Activated CD4-positive, CD25-positive, alpha-beta regulatory T cell (primary cell): ENCODE measurements at places on chromosomes 5 and 9.

DNA sequence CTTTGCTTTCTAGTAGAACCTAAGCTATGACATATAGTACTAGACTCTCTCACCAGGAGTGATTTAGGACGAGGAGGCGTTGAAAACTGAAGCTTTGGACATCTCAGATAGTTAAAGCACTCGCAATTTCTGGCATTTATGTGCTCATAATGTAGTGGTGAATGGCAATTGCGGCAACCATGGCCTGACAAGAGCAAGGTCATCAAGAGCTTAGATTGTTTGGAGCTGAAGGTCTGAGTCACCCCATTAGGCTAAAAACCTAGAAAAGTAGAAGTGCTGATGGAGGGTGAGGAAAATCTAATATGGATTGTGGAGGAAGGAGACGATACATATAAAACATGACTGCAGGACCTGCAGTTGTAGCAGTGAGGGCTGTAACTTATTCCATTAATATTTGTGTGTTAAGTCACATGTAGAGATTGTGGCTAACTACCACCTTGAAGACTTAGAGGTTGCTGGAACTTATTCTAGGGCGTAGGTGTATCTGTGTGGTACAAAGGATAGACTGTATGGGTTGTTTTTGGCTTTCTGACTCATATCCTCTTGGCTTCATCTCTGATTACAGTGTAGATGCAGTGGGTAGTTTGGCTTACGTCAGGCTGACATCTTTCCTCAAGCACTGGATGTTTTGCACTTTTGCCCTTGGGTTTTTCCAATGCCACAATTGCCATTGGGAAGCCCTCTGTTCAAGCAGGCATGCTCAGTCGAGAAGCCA lies 138.9 kb upstream of the CDKN2B start:
- no peak for DNase-seq

GRCh38 chr9:31084350-31084749 lies 1300.1 kb upstream of the ACO1 start:
- DNase-seq: no peak

- no peak for DNase-seq
Measured at GRCh38 chr5:53607886-53608285, 47.4 kb downstream of the NDUFS4 start.

GRCh38 chr9:105119156-105119555 lies 125.3 kb upstream of the SLC44A1 start:
- no peak for DNase-seq

GRCh38 chr9:107422189-107423185 lies 67.1 kb downstream of the KLF4 start:
- no peak for DNase-seq

GRCh38 chr5:15791274-15791673 lies 291.3 kb downstream of the FBXL7 start:
- DNase-seq: no peak

- no peak for DNase-seq
Measured at GRCh38 chr9:35538361-35539234, 48.7 kb downstream of the RUSC2 start.

GRCh38 chr9:91059713-91060112 lies 258.1 kb downstream of the SYK start:
- DNase-seq: no peak

DNA sequence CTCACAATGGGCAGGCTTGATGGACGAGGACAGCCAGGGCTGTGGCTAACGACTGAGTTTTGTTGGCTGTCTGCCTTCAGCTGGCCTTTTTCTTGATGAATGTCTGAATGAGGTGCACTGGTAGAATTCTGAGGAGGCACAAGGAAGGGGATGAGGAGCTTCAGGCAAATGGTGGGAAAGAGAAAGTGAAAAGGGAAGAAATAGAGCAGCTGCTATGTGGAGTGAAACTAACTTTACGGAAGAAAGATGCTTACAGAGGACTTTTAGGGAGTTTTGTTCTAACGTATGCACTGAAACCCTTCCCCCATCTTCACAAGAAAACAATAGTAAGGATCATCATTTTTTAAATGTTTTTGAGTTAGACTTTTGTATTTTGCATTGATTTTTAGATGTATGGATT lies 45.3 kb downstream of the OR2K2 start:
- no peak for DNase-seq

DNA sequence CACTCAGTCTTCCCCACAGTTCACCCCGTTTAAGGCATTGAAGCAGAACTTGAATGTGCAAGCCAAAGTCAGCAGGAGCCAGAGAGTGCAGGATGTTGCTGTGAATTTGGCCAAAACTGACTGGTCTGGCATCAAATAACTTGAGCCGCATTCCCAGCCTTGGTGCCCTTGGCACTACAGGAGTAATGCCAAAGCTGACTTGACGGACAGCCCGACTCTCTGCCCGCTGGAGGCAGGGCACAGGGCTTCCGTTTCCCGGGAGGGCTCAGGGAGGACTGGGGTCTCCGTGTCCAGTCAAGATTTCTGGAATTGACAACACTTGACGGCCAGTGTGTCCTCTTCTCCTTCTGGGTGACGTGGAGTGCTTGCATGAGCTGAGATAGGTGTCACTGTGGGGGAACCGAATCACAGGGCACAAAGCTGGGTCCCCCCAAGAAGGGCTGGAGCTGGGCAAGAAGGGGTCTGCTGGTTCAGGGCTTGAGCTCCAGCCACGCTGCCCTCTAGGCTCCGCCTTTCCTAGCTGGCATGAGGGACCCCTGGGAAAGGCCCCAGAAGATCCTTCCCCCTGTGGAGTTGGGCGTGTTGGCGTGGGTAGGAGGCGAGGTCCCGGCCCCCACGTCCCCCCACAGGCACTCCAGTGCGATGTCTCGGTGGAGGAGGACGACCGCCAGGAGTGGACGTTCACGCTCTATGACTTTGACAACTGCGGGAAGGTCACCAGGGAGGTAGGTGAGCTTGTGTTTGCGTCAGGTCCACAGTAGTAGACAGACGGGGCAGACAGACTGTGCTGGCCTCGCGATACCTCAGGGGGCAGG lies 25.2 kb downstream of the NKD2 start:
- DNase-seq: no peak

GRCh38 chr5:6772886-6773285 lies 59.7 kb downstream of the TENT4A start:
- no peak for DNase-seq

- DNase-seq: no peak
Measured at GRCh38 chr9:115694991-115695390, 458.6 kb upstream of the PAPPA start.

- no peak for DNase-seq
Measured at GRCh38 chr5:178273041-178273440, 40.4 kb upstream of the PHYKPL start.

DNA sequence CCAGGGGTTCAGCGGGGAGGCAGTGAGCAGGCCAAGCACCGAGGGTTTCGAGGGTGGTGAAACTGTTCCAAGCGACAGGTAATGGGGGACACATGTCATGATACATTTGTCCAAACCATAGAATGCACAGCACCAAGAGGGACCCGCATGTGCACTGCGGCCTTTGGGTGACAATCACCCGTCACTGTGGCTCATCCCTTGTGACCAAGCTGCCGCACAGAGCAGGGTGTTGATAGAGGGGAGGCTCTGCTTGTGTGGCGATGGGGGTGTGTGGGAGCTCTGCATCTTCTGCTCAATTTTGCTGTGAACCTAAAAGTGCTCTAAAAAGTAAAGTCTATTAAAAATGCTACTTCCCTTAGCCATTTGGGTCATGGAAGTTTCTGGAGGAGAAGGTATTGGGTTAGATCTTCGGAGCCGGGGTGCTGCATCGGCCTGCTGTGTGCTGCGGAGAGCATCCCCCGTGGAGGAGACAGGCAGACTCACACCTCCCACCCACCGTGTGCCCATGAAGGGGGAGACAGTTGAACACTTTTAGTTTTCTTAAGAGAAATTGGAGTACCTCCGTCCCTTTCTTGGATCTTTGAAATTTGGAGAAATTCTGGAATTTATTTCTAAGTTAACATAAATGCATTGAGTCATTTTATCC lies 280.4 kb upstream of the IRX2 start:
- DNase-seq: no peak

GRCh38 chr9:8388132-8388531 lies 588.6 kb upstream of the DMAC1 start:
- DNase-seq: no peak

GRCh38 chr9:121398374-121398773 lies 28.3 kb upstream of the STOM start:
- DNase-seq: no peak

- no peak for DNase-seq
Measured at GRCh38 chr5:16673241-16674201, 56.7 kb upstream of the RETREG1 start.

DNA sequence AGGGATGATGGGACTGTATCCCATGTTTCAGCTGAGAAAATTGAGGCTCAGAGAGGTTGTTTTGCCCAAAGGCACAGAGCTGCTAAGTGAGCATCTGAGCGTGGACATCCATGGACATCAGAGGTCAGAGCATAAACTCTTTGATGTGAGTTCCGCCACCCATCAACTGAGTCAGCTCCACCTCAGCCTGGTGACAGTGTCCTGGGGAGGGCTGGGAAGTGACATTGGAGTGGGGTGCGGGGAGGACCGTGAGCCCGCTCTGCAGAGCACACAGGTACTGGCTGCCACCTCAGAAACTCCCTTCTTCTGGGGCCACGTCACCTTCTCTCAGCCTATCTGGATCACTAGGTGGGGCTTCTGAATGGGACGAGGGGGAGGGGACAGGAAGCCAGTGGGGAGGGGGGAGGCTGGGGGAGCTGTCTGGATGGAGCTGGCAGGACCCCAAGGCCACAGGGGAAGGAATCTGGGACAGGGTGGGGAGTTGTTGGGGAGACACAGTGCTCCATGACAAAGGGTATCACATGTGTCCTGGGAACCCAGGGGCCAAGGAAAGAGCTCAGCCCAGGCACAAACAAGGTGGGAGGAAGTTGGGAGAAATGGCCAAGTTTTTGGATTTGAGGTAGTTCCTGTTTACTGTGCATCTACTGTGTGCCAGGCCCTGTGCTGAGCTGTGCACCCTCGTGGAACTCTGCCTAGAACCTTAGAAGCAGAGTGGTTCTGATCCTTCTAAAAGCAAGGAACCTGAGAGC lies 2.5 kb downstream of the LAMC3 start:
- DNase-seq: no peak

DNA sequence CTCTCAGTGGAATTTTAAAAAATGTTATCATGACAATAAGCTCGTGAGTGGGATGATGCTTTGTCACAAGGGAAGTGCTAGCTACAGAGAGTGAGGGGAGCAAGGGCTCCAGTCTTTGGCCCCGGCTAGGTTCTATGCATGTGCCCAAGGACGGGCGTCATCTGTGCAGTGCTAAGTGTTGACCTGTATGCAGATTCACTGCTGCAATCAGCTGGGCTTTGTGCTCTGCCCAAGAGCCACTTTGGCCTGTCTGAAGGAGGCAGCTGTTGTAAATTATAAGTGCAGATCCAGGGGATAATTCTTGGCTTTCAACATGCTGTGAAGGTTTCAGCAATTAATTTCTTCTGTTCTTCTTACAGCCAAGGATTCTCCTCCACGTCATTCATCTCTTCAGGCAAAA lies 268.6 kb downstream of the PSAT1 start:
- DNase-seq: no peak

DNA sequence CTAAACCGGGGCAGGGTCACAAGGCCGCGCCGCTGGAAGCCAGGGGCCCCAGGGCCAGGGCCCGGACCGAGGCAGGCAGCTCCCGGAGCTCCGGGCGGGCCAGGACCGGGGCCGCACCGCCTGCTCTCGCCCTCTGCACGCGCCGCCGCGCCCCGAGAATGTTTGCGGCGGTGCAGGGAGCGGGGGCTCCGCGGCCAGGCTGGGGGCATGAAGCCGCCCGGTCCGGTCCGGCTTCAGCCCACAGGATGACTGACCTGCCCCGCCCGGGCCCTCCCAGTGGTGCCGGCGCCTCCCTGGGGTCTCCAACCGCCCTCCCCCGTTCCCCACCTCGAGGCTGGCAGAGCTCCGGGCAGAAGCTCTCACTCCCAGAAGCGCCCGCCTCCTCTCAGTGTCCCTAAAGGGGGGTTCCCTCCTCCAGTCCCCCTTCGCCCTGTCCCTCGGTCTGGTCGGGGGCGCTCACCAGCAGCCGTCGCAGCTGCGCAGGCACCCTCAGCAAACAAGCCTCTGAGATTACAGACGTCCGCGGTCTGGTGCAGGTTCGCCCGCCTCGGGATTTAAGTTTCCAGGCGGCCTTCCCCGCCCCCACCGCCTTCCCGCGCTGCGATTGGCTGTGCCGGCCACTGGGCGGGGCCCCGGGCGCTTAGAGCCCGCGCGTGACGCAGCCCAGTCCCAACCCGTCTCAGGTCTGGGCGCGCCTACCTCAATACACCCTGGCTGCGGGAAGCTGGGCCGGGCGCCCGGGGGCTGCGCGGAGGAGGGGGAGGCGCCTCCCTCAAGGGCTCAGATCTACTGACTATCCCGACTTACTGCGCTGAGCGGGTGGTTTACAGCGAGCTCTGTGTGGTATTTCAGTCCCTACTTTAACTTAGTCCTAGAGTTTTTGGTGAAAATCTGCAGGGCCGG lies at the start of gene CTSV:
TSS of gene CTSV (minus strand) at position 532 of the 903 bp plus-strand sequence. CDS start 1,099 bp downstream, outside the sequence.
- DNase-seq: peak; percentile 21

- DNase-seq: peak; percentile 71
Measured at GRCh38 chr5:178234750-178235587, 2.4 kb upstream of the PHYKPL start.

- DNase-seq: no peak
Measured at GRCh38 chr5:128035689-128036088, 47.9 kb upstream of the SLC12A2 start.

- DNase-seq: no peak
Measured at GRCh38 chr5:157740229-157740610, 3.3 kb upstream of the LSM11 start.

DNA sequence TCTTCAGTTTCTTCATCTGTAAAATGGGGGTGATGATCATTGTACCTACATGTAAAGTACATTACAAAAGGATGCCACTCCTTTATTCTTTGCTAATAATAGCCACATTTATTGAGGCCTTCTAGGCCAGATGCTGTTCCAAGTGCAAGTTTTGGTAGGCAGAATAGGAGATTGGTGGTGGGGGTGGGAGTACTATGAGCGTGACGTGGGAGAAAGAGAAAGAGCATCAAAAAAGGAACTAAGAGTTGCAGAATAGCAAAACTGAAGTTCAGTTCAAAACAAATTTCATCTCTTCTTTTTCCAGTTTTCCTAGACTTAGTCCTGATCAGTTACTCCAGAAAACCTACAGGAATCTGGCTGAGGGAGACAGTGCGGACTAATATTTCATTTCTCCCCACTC lies 174.1 kb downstream of the SNX18 start:
- DNase-seq: no peak

DNA sequence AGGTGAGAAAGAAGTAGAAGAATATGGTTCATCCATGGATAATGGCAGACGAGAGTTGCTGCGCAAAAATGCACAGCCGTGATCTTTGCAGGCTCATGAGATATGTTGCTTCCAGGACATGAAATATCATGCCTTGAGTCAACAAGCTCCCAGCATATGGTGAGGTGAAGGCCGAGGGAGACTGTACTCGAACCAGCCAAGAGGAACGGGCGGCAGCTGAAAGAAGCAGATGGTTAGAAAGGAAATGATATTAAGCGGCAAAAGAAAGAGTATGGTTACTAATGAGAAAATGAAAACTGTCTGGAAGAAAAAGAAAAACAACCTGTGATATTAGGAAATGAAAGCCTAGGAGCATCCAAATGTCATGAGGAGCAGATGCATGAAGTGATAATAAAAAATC lies 344.7 kb upstream of the DAP start:
- no peak for DNase-seq
